ENCODE measurements at places on chromosomes 5 and 9. TPM values are rescaled to one million over a fixed set of nuclear protein-coding genes. Genes with fewer than 3 reads are reported as not detected.

DNA sequence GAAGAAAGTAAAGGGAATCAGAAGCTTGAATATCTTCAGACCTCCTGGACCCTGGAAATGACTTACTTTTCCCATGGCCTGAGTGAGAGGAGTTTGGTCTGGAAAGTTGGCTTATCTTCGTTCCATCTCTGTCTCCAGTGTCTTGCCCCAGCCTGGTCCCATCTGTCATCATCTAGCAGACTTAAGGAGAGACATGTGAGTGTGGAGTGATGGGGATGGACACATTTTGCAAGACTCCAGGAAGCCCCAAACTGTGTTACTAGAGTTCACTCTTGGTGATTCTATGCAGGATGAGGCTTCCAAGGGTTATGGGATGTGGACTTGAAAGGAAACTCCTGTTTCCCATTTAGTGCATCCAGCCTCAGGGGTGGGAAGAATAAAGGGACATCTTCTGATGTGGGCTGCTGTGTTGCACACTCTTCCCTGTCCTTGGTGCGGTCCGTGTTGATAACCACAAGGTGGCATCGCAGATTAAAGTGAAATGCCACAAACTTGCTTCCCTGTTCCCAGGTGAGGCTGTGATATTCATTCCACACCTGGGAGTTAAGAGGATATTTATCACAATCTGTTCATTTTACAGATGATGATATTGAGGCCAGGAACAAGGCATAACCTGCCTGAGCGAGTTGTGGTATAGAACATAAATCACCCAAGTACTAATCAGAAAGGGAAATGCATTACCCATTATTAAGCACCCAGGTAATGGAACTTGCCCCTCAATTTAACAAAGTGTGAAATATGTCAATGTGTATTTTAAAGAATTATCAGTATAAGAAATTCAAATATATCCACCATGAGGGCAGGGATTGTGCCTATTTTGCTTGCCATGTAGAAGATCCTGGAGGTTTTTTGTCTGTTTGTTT, 269.9 kb upstream of the PAPPA start:
- no peak for DNase-seq

The SAP30L gene
- 40.3 TPM for total RNA-seq

DNA sequence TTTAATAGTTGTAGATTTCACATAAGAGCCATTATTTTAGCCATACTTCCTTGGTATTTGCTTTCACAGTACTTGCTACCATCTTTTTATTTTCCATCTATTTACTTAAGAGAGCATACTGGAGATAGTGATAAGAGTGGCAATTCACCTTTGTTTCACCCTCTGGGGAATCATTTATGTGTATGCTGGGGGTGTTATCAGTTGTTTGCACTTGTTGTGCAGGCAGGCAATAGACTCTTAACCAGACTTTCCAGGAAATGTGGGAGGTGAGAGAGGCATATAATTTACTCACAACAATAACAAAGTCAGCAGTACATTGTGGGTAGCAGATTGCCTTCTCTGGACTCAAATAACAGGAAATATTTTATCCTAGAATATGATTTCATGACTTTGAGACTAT, 1018.3 kb downstream of the CDH12 start:
- no peak for DNase-seq

- no peak for DNase-seq
Measured at GRCh38 chr9:117963493-117964090, 259.4 kb downstream of the TLR4 start.

DNA sequence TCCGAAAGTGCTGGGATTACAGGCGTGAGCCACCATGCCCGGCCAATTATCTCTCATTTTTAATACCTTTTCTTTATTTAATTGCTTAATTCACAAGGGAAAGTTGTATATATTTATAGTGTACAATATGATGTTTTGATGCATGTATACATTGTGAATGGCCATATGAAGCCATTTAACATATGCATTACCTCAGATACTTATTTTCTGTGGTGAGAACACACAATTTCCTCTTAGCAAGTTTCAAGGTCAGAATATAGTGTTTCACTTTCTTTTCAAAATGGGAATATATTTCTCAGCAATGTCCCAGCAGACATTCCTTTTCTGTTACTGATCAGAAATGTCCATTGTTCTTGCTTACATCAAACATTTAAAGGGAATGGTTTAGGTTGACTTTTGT, 1596.3 kb downstream of the MAT2B start:
- no peak for DNase-seq

DNA sequence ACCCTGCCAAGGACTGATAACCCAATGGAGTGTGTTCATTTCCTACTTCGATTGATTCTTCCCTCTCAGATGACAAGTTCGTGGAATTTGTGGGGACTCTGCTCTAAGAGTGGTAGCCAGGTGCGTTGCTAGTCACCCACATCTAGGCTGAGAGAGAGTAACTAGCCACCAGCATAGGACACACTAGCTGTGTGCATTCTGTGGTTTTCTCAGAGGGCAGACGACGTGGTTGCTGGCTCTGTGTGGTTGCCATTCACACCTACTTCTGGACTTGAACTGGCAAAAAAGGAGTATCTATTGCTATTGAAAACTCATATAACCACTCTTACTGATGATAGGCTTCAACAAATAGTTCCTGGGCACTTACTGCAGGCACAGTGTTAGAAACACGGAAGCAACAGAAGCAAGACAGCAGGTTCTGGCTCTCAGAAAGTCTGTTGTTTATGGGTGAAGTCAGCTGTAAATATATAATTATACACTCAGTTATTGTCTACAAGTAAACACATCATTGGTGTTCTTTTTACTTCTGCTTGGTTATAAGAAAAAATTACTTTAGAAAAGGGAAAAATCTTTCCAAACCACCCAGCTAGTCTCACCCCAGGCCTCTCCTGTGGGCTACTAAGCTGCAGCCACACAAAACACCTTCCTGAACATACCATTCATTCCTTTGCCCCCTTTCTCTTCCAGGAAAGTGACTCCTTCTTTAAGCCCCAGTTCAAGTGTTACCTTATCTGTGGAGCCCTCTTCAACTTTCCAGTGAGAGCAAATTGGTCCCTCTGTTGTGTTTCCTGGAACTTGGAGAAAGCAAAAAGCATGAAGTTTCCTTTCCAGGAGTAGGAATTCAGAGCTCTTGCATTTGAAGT, 151.1 kb upstream of the HAPLN1 start:
- no peak for DNase-seq

DNA sequence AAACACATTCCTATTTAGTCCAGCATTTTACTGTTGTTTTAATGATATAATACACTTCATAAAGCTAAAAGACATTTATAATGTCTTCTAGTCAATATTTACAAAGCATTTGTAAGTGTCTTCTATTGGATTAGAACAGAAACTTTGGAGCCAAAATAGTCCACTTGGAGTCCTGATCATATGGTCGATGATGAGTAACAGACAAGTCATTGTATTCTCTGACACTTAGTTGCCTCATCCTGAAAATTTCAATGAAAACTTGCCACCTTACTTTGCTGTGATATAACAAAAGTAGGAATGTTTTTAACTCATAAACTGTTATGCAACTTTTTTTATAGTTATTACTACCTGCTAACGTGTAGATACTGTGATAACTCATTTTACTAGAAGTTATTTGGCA, 132.5 kb downstream of the GABRB2 start:
- no peak for DNase-seq

- no peak for DNase-seq
Measured at GRCh38 chr5:99247346-99247745, 318.5 kb upstream of the CHD1 start.

GRCh38 chr5:75622564-75622963, 11.3 kb downstream of the ANKDD1B start:
- no peak for DNase-seq

- no peak for DNase-seq
Measured at GRCh38 chr5:100772548-100772947, 130.5 kb downstream of the ST8SIA4 start.

The MRPL50 gene
- total RNA-seq, result 10.5 TPM

DNA sequence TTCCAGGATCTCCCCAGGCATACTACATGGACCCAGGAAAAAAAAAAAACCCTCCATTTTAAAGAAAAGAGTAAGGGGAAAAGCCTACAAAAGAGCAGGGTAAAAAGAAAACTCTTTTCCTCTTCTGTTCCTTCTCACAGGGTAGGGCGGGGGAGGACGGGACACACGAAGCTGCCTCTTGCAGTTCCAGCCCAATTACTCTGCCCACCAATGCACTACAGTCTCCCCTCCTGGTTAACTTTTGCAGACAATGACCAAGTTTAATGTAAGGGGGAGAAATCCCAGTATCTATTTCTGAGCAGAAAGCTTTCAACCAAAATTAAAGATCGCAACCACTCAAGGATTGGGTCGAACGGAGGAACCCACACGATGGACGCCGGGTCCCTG, 1.3 kb downstream of the BRD3 start:
- no peak for DNase-seq

The IL17B gene
- total RNA-seq, result not detected

The HNRNPAB gene
- 268 TPM for total RNA-seq

The NEUROG1 gene
- not detected for total RNA-seq

DNA sequence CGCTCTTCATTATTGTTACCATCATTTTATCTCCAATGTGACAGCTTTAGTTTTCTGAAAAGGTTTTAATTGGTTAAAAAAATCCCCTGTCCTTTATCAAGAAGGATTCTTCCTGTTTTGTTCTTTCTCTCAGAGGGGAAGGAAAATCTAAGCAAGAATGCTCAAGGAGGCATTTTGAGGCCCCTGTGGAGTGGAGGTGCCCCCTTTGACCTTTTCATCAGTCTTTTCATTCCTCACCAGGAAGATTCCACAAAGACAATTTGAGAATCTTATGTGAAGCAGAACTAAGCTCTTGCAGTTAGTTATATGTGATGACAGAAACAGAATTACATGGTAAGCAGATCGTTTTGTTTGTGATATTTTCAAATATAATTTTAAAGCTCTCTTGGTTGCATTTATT, 489.6 kb downstream of the MAN2A1 start:
- DNase-seq, result no peak

The AK8 gene
- 0.63 TPM for total RNA-seq

- DNase-seq, result no peak
Measured at GRCh38 chr5:90640484-90641059, 82.0 kb downstream of the ADGRV1 start.

The SLC24A2 gene
- total RNA-seq, result not detected

DNA sequence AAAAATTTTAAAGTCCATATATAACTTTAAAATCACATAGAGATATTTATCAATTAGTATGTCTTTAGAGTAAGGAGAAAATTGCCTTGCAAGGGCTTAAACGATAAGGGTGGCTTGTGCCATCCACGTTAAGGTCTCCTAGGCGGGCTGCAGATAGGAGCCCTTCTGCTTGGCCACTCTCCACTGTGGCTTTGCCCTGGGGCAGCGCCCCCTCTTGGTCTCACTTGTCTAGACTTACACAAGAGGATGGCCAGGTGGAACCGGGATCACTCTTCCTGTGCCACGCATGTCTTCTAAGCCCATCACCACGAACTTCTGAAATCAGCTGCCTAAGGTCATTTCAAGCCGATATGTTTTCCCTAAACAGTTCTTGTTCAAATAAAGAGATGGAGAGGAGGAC, 2.9 kb downstream of the FPGS start:
- DNase-seq, result peak; percentile 64

The STKLD1 gene
- 0.20 TPM for total RNA-seq

DNA sequence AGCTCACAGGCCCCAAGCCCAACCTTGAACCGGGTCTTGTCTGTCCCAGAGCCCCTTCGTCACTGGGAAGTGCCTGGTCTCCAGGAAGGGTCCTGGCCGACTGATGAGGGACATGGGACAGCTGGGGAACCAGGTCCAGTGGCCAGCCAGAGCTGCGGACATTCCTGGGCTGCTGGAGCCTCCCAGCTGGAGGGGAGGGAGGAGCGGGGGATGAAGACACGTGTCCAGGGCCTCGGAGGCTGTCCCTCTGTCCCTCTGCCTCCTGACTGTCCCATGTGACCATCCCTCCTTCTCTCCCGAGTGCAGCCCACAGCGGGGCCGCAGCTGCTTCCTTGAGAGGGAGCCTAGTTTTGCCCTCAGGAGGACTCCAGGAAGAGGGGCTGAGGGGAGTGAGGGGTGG, 41.7 kb upstream of the UBAC1 start:
- DNase-seq, result no peak

DNA sequence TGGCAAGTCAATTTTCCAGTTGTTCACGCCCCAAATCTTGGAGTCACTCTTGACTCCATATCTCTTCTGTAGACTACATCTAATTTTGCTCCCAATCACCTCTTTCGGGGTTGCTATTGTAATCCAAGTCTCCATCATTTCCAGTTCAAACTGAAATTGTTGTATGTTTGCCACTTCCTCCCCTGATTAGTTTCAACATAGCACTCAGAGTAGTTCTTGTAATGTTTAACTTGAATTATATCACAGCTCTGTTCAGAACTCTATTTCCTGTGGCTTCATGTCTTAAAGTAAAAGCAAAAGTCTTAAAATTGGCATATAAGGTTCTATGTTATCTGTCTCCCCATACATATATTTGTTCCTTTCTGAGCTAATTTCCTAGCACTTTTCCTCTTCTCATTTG, 348.5 kb upstream of the RIOK2 start:
- DNase-seq, result no peak

GRCh38 chr9:38227656-38228055, 158.6 kb upstream of the SHB start:
- peak; percentile 40 for DNase-seq

The ORM2 gene
- not detected for total RNA-seq

DNA sequence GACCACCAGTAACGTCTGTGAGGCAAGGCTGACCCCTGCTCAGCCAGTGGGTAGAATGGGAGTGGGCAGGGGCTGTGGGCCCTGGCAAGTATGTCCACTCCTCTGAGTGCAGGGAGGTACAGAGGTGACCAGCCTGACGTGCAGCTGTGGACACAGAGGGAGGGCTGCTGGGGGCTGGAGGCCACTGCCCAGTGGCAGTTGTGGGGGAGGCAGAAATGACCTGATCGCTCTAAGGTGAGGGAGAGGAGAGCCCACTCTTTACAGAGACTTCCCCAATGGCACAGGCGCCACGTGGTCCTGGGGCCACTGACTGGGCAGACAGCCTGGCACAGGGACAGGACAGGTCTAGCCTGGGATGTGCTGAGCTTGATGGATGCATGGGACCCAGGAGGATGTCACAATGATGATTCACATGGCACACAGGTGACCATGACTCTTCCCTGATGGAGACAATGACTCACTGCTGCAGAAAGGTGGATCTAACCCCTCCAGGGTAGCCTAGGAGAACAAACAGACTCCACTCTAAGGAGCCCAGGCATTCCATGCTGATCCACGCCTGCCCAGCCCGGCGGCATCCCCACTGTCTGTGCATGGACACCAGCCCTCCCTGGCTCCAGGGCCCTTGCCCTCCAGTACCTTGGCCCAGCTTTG, 7.7 kb downstream of the LPCAT1 start:
- DNase-seq, result peak; percentile 37

GRCh38 chr5:94847019-94847418, 228.6 kb downstream of the SLF1 start:
- no peak for DNase-seq

- no peak for DNase-seq
Measured at GRCh38 chr5:116532762-116533525, 41.7 kb downstream of the SEMA6A start.

DNA sequence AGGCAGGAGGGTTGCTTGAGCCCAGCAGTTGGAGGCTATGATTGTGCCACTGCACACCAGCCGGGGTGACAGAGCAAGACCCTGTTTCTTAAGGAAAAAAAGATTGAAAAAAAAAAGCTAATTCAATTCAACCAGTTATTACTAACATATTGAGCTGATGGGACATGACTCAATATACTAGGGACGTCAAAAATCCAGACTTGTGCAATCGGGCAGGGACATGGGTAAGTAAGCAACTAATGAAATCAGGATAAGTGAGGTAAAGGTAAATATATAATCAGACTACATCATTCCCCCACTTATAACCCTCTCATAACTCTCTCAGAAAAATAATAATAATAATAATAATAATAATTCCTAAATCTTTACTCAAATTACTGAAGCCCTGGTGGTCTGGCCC, 975 bp upstream of the HAVCR1 start:
- DNase-seq, result no peak

Data from activated CD8-positive, alpha-beta memory T cell treated with anti-CD3 and anti-CD28 coated beads, Interleukin-2, amount 10 ng/mL, durations not matched to agents 7 days and 5 days (primary cell).